Fibroblast of skin of right biceps (primary cell): ENCODE measurements at places on chromosomes 11 and 22.

GRCh38 chr11:77617892-77618291 is 19.7 kb downstream of the CLNS1A start:
- peak; percentile 60 for DNase-seq

DNA sequence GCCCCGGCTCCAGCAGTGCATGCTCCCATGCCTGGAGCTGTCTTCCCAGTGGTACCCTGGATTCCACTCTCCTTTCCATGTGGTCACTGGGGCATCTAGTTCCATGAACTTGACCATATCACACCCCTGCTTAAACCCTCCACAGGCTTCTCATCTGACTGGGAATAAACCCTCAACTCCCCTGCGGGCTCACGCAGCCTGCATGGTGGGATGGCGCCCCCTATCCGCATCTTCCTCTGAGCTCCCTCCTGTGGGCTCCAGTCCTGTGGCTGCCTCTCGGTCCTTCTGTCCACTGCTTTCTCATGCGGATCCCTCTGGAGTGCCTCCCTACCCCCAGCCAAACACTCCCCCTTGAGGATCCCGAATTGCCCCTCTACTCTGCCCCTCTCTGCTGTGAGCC is 41.4 kb upstream of the TTLL12 start:
- DNase-seq: peak; percentile 16

GRCh38 chr11:62459080-62459479 is 40.2 kb downstream of the SCGB1A1 start:
- peak; percentile 30 for DNase-seq

GRCh38 chr11:13261591-13262061 is 16.0 kb upstream of the BMAL1 start:
- peak; percentile 94 for DNase-seq

DNA sequence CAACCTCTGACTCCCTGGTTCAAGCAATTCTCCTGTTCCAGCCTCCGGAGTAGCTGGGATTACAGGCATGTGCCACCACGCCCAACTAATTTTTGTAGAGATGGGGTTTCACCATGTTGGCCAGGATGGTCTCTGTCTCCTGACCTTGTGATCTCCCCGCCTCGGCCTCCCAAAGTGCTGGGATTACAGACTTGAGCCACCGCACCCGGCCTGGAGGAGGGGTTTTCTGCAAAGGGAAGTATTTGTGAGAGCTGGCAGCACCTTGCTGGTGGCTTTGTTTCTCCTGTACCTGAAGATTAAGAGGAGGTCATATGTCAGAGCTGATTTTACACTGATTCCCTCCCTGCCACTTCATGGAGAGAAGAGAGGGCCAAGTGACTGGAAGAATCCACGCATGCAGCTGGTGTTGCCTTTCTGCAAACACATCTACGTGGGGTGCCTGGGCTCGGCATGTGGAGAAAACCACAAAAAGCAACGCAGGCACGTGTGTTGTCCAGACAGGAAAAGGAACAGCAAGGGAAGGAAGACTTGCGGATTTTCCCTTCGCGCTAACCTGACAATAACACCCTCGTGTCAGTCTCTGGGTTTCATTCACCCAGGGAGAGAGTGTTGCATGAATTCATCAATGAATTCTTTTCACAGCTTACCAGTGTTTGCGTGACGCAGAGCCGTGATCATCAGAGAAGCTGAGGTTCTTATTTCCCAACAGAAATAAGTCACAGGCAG is 61.9 kb downstream of the TSPAN18 start:
- peak; percentile 63 for DNase-seq

DNA sequence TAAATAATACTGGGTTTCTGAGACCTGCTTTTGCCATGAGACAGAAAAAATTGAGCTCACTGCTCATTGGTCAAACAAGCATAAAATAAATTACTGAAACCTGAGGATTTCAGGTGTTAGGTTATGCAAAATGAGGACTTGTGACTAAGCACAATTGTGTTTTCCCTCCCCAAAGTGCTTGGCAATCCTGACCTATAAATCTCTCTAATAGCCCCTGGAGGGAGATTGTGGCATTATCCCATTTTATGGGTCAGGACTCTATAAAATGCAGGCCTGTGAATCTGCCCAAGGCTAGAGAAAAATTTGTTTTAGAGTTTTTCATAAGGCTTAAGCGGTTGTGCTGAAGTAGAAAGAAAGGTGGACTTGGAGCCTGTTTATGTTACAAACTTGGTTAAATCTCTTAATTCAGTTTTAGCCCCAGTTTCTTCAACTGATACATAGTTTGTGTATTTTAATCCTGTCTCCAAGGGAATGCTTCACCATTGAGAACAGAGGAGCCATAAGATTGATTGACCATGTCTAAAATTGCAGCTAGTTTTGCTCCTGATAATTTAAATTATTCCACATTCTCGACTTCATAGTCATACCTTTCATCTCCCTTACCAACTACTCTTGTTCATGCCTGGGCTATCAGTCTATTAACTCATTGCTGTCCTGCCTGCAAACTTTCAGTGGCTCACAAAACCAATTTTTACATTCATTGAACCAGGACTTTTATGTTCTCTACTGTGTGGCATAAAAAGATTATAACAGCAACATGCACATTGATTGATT is 63.6 kb upstream of the LRRC4C start:
- peak; percentile 72 for DNase-seq

DNA sequence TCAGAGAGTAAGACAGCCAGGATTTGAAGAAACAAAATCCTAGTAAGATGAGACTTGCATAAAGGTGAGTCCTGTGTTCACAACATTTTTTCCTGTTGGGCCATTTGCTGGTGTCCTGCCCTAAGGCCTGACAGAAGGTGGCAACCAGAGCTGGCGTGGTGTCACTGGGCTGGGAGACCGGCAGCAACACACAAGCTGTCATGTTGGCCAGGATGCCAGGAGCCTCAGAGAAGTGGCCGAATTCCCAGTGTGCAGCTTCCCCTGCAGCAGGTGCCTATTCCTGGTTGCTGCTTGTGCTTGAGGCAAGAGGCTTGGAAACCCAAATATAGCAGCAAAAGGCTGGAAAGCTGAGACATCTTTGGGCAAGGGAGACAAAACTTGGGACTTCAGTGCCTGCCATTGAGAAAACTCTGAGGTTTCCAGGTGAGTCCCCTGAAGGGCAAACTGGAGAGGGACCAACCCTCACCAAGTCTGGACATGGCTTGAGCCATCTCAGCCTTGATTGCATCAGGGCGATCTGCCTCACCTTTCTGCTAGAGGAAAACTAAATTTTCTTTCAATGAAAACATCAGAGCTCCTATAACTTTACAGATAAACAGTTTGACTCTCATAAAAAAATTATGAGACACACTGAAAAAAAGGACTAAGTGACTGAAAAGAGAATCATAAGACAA is 25.9 kb downstream of the ALG12 start:
- no peak for DNase-seq

DNA sequence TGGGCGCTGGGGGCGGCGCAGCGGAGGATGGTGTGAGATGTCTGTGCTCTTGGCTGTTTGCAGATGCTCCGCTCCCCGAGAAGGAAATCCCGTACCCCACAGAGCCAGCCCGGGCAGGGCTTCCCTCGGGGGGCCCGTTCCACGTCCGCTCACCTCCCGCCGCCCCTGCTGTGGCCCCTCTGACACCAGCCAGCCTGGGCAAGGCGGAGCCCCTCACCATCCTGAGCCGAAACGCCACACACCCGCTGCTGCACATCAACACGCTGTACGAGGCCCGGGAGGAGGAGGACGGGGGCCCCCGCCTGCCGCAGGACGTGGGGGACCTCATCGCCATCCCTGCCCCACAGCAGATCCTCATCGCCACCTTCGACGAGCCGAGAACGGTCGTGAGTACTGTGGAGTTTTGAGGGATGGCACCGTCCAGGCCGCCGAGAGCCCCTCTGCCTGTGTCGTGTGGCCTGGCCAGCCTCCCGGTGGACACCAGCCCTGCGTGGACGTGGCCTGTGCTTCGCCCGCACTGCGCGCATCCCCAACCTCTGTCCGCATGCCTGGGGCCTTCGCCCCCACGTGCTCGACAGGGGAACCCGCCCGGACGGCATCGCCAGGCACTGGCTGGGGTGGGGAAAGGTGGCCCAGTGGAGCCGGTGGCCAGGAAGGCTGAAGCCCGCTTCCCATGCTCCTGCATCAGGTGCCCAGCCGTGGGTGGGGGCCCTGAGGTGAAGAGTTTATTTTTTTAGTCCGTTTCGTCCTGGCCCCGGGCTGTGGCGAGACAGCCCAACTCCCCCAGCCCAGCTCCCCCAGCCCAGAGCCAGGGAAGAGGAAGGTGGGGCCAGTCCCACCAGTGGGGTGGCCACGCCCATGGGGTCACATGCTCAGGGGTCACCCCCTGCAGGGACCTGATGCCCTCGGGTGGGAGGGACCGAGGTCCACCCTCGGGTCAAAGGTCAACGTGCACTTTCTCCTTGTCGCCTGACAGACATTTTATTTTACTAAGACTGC is 6.5 kb upstream of the TRABD start:
- DNase-seq: no peak

DNA sequence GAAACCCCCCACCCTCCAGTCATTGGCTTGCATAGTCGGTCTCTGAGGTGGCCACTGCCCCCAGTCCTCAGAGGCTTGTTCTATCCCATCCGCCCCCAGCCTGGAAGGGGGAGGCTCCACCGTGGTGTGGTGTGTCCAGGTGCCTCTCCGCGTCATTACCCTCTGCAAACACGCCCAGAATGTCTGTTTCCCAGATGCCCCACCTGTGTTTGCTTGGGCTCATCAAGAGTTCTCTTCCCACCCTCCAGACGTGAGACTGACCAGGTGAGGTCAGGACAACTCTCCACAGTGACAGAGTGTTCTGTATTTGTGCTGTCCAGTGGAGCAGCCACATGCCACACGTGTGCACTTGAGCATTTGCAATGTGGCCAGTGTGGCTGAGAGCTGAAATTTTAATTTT is 24.9 kb downstream of the LRRC10B start:
- DNase-seq: no peak

DNA sequence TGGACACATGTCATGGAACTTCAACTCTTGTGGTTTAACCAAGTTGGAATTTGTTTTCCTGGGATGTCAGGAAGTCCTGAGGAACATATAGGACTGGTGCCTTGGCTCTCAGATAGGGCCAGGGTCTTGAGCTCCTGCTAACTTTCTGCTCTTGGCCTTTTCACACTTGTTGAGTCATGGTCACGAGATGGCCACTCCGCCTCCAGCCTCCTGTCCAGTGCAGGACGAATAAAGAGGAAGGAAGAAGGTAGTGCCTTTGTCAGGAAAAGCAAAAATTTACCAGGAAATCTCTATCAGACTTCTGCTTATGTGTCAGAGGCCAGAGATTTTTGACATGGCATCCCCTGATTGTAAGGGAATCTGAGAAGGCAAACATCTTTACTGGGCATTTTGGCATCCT is 89.1 kb upstream of the ARHGAP20 start:
- no peak for DNase-seq

GRCh38 chr11:114551060-114551459 is 8.6 kb downstream of the NXPE1 start:
- no peak for DNase-seq

DNA sequence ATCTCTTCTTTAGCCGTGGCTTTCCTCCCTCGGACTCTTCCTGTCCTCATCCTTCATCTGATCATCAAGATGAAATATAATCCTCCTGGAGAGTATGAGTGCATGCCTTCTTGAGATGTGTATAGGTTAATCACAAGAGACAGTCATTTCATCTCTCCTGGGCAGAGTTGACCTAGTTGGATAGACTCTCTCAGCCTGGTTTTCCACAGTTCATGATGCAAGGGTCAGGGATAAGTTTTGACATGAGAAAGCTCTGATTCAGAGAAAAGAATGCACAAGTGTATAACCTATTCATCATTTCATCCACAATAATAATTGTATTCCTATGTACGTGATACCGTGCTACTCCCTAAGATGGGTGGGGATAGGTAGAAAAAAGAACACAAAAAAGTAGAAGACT is 33.2 kb upstream of the CCDC90B start:
- no peak for DNase-seq

DNA sequence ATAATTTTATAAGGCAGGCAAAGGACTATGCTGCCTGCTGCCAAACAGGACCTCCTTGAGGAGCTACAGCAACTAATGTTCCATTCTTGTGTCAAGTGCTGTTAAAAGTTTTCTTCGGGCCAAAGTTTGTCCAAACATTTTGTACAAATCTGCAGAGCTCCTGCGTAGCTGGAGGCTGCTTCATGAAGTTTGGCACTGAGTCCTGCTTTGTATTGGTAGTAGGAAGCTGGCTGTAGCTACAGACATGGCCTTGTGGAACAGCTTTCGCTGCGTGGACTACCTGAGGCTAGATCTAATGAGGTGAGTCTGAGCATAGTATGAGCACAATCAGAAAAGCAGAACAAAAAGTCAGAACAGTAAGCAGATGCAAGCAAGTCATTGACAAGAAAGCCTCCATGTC is 528.1 kb downstream of the DLG2 start:
- DNase-seq: no peak

GRCh38 chr11:28773606-28774005 is 665.4 kb downstream of the METTL15 start:
- no peak for DNase-seq

- peak; percentile 78 for DNase-seq
Measured at GRCh38 chr22:20130731-20131596, 640 bp upstream of the ZDHHC8 start.

- DNase-seq: no peak
Measured at GRCh38 chr11:74015919-74016684, 7.2 kb upstream of the UCP3 start.

DNA sequence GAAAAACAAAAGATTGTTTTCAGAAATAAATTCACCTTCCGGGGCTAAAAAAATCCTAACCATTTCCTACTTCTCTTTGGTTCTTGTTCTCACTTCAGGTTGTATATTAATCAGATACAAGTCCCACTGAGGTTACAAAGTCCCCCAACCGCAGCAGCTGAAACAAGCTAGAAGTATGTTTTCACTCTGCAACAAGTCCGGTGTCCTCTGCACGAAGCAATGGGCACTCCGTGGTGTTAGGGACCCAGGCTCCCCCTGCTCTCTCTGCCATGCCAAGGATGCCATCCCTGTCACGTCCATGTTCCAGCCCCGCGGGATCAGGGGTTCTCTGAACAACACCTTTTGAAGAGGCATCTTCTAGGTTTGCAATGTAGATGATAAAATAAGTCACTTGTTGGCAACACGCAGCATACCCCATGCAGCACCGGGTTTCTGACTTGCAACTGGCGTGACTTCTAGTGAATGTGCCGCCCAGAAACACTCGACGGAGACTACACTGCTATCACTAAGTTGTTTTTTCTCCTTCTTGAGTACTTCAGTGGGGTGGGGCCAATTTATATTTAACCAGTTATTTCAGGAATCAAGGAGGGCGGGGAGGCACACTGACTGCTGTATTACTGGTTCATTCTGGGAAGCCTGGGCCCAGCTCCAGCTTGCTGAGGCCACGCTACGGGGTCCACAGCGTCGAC is 25.4 kb upstream of the GSTP1 start:
- DNase-seq: no peak

- DNase-seq: no peak
Measured at GRCh38 chr11:13000721-13001120, 8.4 kb upstream of the RASSF10 start.

GRCh38 chr11:116641561-116642045 is 131.2 kb downstream of the BUD13 start:
- DNase-seq: peak; percentile 11
